ENCODE measurements at places on chromosomes 5 and 9. TPM values are rescaled to one million over a fixed set of nuclear protein-coding genes. Genes with fewer than 3 reads are reported as not detected.

- H3K27me3 ChIP-seq: peaks cover 13% of the 10 kb centered on the region
- no peaks in the 10 kb centered on the region for H3K4me1 ChIP-seq
- H3K36me3 ChIP-seq: no peaks in the 10 kb centered on the region
- no peak for DNase-seq
- no peak overlapping the region for H3K4me3 ChIP-seq
Measured at GRCh38 chr5:71873191-71873591, 154.1 kb downstream of the CARTPT start.

GRCh38 chr5:41275813-41276512, 62.6 kb upstream of the C6 start:
- H3K36me3 ChIP-seq: no peaks in the 10 kb centered on the region
- no peaks in the 10 kb centered on the region for H3K4me1 ChIP-seq
- H3K27me3 ChIP-seq: no peaks in the 10 kb centered on the region
- no peak overlapping the region for H3K4me3 ChIP-seq
- H3K27ac ChIP-seq: no peak overlapping the region
- no peak for DNase-seq

DNA sequence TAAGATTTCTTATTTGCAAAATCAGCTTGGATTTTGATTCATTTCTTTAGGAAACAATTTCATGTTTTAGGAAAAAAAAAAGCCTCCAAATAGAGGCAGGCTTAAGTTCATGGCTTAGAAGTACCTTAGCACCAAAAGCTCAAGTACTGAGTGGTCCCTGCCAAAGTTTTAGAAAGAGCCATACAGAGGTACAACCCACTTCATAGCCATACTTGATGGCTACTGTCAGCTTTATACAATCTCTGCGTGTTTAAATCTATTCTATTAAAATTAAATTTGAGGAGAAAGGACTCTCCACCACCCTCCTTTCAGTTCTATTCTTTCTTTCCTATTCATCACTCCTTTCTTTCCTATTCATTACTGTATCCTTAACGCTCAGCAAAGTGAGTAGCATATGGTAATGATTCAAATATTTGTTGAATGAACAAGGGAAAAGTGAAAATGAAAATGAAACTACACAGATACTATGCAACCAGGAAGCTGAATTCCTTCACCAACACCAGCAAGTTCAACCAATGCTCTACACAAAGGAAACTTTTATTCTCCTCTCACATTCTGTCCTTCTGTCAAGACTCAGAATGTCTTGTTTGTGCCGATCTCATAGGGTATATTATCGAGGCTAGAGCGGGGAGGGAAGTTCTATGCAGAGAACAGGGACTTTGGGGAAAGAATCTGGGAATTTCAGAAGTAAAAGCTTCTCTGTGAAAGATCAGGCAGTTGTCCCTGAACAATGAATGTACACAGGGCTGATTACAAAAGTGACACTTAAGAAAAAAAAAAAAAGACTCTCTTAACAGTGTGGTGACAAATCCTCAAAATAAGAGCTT, 138.6 kb upstream of the SPEF2 start:
- DNase-seq: no peak
- peak overlapping the region; percentile 66 for H3K27ac ChIP-seq
- H3K27me3 ChIP-seq: peaks cover 2% of the 10 kb centered on the region

DNA sequence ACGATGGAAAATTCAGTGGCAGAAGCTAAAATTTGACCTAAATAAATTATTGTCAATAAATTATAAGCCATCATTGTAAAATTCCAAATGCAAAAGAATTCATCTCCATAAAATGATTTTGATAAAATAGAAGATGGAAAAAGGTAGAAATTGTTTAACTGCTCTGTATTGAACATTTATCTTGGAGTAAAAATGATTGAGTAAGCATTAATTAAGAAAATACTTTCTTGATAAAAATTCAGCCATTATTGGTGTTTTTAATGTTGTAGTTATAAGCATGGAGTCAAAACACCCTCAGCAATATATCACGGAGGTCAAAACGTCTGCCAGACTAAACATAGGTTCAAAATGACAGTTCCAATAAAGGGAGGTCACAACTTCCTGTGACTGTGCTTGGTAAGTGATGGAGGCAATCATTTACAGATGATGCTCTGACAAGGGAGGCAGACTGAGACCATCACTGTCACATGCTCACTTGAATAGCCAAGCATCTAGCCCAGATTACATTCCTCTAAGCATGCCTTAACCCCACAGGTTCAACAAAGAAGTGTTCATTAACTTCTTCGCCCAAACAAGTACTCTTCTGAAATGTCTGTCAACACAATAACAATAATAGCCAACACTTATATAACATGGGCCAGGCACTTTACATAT, 69.5 kb downstream of the SH3TC2 start:
- H3K4me3 ChIP-seq: no peak overlapping the region
- DNase-seq: no peak
- no peak overlapping the region for H3K27ac ChIP-seq

DNA sequence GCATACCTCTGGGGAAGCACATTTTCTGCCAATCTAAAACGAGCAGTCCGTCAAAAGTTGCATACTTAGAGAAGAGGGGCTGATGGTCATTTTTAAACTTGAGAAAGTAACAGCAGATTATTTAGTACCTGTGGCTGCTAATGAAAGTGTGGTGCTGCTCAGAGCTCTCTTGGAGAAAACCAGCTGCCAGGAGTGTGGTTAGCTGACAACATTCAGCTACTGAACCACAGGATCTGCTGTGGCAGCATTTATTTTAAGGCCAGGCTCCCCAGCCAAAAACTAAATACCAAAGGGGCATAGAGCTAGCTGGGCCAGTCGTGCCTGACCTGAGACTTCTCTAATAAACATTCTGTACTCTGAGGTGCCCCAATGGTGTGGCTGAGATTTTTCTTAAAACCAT, 203.6 kb downstream of the EDIL3 start:
- H3K27ac ChIP-seq: no peak overlapping the region
- no peaks in the 10 kb centered on the region for H3K27me3 ChIP-seq
- no peaks in the 10 kb centered on the region for H3K4me1 ChIP-seq
- H3K36me3 ChIP-seq: no peaks in the 10 kb centered on the region

The SPINK6 gene
- not detected for total RNA-seq
